ENCODE measurements at places on chromosomes 3 and 15. TPM values are rescaled to one million over a fixed set of nuclear protein-coding genes. Genes with fewer than 3 reads are reported as not detected.

- DNase-seq = no peak
- H3K4me3 ChIP-seq = no peak overlapping the region
- no peak overlapping the region for H3K27ac ChIP-seq
- H3K27me3 ChIP-seq = no peaks in the 10 kb centered on the region
- H3K36me3 ChIP-seq = peaks cover 53% of the 10 kb centered on the region
Measured at GRCh38 chr3:18526667-18527066, 101.5 kb upstream of the SATB1 start.

- H3K27me3 ChIP-seq = peaks cover 14% of the 10 kb centered on the region
- DNase-seq = no peak
- H3K4me3 ChIP-seq = no peak overlapping the region
- no peaks in the 10 kb centered on the region for H3K36me3 ChIP-seq
- no peak overlapping the region for H3K27ac ChIP-seq
Measured at GRCh38 chr3:12352253-12352652, 63.4 kb downstream of the PPARG start.

GRCh38 chr15:93317772-93318171 is 228.8 kb upstream of the RGMA start:
- DNase-seq = no peak
- H3K4me3 ChIP-seq = no peak overlapping the region
- peaks cover 13% of the 10 kb centered on the region for H3K27me3 ChIP-seq

GRCh38 chr15:43086551-43086950 is 19.3 kb downstream of the UBR1 start:
- no peaks in the 10 kb centered on the region for H3K27me3 ChIP-seq
- DNase-seq = no peak
- peaks cover 42% of the 10 kb centered on the region for H3K36me3 ChIP-seq
- H3K4me3 ChIP-seq = no peak overlapping the region
- H3K4me1 ChIP-seq = peaks cover 18% of the 10 kb centered on the region
- H3K27ac ChIP-seq = no peak overlapping the region

- H3K27ac ChIP-seq = no peak overlapping the region
- no peak for DNase-seq
- H3K4me1 ChIP-seq = no peaks in the 10 kb centered on the region
- no peak overlapping the region for H3K4me3 ChIP-seq
Measured at GRCh38 chr3:185997130-185997529, 59.3 kb upstream of the TRA2B start.

- no peak for DNase-seq
- no peaks in the 10 kb centered on the region for H3K4me1 ChIP-seq
- no peak overlapping the region for H3K27ac ChIP-seq
Measured at GRCh38 chr3:134150476-134150875, 100.2 kb downstream of the RYK start.

The CILP gene
- not detected for total RNA-seq

The SLC12A1 gene
- not detected for total RNA-seq

The CGNL1 gene
- not detected for total RNA-seq

The GOLGA8T gene
- total RNA-seq = not detected

The CYP19A1 gene
- total RNA-seq = not detected

The DPPA4 gene
- not detected for total RNA-seq

Measured in activated CD4-positive, alpha-beta memory T cell treated with anti-CD3 and anti-CD28 coated beads, Interleukin-2, amount 10 ng/mL, durations not matched to agents 7 days and 5 days (primary cell).